ENCODE measurements at places on chromosomes 3 and 15. TPM values are rescaled to one million over a fixed set of nuclear protein-coding genes. Genes with fewer than 3 reads are reported as not detected.

ACOX2 gene
- total RNA-seq = not detected

SHISA5 gene
- total RNA-seq = 93.1 TPM

FOXB1 gene
- total RNA-seq = 1.5 TPM

WDR5B gene
- total RNA-seq = 3.7 TPM

SPSB4 gene
- total RNA-seq = not detected

FNDC3B gene
- 17.8 TPM for total RNA-seq

GANC gene
- total RNA-seq = 23.5 TPM

LRRC49 gene
- total RNA-seq = 0.46 TPM
